ENCODE measurements at places on chromosomes 16 and 17. TPM values are rescaled to one million over a fixed set of nuclear protein-coding genes. Genes with fewer than 3 reads are reported as not detected.

KCNJ2 gene
- polyA plus RNA-seq: 3.4 TPM

GRCh38 chr16:79185711-79186110 is 414.8 kb downstream of the MAF start:
- DNase-seq: no peak

GRCh38 chr17:80940171-80941123 is 51.2 kb upstream of the CHMP6 start:
- DNase-seq: no peak

- DNase-seq: peak; percentile 46
Observed at GRCh38 chr17:67994817-67995569, 1.3 kb downstream of the C17orf58 start.

GRCh38 chr16:77744141-77744540 is 21.8 kb downstream of the NUDT7 start:
- DNase-seq: no peak

DNA sequence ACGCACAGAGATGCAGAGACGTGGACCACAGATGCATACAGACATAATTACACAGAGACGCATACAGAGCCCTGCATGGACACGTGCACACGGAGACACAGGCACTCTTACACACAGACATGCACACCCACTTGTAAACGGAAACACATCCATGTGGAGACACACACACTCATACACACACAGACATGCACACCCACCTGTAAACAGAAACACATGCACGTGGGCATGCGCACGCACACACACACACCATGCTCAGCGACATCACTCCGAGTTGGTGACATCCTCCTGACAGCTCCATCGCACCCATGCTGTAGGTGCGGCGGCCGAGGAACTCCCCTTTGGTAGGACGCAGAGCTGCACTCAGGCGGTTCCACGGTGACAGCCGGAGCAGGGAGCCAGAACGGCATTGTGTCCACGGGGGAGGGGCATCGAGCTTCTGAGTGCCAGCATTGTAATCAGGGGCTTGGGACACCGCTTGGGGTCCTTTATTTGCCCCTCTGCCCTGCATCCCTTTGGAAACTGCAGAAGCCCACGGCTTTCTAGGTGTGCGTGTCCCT is 233.5 kb downstream of the RBFOX3 start:
- no peak for DNase-seq

- DNase-seq: no peak
Observed at GRCh38 chr16:28977703-28978662, 3.4 kb downstream of the SPNS1 start.

DNA sequence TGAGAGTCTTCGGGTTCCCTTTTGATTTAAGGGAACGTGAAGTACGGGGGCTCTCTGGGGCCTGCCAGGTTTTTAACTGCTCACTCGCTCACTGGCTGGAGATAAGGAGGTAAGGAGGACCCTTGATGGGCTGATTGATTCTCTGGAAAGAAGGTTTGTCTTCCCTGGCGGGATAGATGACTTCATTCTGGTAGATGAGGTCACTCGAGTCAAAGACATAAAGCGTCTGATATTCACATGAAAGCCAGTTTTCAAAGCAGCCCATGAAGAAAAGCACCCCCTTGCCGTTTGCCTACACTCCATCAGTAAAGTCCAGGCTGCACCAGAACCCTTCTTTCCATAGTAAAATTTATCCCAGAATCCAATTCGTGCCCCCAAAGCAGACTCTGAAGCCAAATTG is 233.7 kb upstream of the IRX5 start:
- no peak for DNase-seq

TRPV3 gene
- 1.2 TPM for polyA plus RNA-seq

- DNase-seq: no peak
Observed at GRCh38 chr17:78204387-78205123, 9.5 kb upstream of the BIRC5 start.

TNFRSF17 gene
- not detected for polyA plus RNA-seq

CRAMP1 gene
- polyA plus RNA-seq: 18.5 TPM

GRCh38 chr17:2075336-2076086 is 20.6 kb downstream of the HIC1 start:
- peak; percentile 79 for DNase-seq

JUP gene
- polyA plus RNA-seq: 46.2 TPM

DNA sequence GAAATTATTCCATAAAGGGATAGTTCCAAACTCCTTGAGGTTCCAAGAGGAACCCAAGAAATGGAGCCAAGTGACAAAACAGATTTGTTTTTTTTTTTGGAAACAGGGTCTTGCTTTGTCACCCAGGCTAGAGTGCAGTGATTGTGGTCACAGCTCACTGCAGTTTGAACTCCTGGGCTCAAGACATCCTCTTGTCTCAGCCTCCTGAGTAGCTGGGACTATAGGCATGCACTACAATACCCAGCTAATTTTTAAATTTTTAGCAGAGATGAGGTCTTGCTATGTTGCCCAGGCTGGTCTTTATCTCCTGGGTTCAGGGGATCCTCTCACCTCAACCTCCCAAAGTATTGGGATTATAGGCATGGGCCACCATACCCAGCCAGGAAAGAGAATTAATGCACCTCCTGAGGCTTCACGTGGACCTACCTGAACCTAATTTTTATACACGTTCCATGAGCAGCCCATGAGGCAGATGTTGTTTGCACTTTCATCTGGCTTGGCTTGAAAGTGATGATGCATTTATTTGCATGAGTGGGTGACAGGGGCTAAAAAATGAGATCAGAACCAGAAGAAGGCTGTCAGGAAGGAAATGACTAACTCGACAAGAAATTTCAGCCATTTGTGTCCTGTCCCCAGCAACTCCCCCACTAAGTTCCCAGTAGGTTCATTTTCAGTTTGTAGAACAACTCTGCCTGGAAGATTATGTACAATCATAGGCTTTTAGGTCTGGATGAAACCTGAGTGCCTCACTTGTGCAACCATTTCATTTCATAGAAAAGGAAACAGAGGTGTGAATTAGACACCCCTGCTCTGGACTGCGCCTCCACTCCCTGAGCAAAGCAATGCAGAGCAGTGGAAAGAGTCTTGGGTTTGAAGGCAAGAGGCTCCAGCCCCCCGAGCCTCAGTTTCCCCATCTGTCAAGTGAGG is 10.3 kb upstream of the IRF8 start:
- DNase-seq: no peak

DNA sequence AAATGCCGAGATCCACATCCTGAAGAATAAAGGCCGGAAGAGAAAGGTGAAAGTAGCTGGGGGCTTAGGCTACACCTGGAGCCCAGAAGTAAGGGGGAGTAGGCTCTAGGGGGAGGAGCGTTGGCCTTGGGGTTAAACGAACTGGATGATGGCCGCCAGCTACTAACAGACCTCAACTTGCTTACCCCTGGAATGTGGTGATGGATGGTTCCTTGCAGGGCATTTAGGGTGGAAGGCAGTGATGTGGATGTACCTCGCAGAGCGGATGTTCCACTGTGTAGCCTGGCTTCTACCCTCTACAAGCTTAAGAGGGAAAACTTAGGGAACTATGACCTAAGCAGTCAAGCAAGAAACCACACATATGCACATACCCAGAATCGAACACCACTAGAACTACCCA is 2.3 kb upstream of the MAZ start:
- DNase-seq: no peak

SLC6A4 gene
- 0.12 TPM for polyA plus RNA-seq

POLDIP2 gene
- polyA plus RNA-seq: 60.7 TPM

DNA sequence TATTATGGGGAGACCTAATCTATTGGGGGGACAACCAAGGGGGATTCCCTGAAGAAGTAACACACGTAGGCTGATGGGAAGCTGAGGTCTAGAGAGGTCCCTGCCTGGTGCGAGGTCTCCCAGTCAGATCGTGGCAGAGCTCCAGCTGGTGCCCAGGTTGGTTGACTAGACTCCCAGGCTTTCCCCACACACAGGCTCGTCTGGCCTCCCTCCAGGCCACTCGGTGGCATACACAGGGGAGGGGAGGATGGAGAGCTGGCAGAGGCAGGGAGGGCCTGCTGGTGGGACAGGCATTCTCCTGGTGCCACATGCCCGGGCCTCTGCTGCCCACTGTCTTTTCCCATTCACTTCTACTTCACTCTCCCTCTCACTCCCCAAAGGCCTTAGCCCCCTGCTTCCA is 8.5 kb upstream of the SOCS3 start:
- DNase-seq: no peak

HSF4 gene
- 5.3 TPM for polyA plus RNA-seq

DNA sequence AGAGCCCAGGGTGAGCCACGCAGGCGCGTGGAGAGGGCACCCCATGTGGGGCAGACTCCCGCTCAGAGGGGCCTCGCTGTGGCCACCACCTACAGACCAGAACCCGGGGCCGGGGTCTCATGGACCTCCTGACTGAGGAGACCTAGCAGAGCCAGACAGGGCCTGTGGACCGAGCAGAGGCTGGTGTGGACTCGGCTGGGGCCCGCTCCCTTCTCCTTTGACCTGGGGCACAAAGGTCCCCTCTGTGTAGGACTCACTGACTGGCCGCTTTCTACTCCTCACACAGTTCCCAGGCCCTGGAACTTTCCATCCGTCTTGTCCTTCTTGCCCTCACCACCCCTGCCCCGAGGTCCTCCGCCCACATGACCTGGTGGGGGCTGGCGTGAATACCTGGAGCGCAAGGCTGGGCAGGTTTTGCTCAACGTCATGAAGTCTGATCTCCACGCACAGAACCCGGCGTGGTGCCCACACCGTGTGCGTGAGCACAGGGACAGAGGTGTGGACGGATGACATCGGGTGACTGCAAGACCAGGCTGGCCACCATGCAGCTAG is 44.7 kb upstream of the ACSF3 start:
- DNase-seq: no peak

CHST5 gene
- not detected for polyA plus RNA-seq

DNA sequence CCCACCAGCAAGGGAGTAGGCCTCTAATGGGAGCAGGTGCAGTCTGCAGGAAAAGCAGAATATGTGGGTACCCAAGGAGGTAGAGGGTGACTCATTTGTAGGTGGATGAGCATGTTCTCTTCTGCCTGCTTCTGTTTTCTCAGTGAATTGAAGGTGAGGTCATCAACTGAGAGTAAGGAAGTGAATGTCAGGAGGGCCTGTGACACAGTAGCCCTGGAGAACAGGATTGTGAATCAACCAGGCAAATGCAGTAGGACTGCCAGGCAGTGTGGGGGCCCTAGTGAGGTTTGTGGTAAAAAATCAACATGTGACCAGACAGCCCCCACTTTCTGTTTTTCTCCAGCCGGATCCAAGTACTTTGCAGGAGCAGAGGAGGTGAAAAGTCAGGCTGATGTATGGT is 150.5 kb upstream of the SOX9 start:
- DNase-seq: no peak

- no peak for DNase-seq
Observed at GRCh38 chr17:42562388-42563142, 617 bp downstream of the COASY start.

DNA sequence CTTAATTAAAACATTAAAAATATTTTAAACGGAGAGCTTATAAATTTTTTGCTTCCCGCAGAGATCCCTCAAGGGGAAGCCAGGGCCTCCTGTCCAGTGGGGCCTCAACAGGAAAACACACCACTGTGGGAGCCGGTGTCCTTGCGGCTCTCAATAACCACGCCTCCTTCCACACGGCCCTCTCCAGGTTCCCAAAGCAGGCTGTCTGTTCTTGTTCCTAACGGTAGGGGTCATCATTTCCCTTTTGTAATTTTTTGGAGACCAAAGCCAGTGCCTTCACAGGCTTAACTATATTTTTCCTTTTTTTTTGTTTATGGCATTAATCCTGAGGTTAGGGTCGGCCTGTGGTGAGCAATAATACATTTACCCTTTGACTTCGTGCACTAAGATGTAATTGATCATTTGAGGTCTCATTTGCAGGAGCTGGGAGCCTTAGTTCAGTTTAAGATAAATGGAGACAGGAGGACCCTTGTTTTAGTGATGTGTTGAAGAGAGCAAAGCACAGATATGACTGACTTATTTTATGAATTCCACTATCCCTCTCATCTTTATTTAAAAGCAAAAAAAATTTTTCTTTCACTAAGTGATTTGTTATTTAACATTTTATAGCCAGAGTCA is 77.5 kb upstream of the N4BP1 start:
- DNase-seq: peak; percentile 55

DNA sequence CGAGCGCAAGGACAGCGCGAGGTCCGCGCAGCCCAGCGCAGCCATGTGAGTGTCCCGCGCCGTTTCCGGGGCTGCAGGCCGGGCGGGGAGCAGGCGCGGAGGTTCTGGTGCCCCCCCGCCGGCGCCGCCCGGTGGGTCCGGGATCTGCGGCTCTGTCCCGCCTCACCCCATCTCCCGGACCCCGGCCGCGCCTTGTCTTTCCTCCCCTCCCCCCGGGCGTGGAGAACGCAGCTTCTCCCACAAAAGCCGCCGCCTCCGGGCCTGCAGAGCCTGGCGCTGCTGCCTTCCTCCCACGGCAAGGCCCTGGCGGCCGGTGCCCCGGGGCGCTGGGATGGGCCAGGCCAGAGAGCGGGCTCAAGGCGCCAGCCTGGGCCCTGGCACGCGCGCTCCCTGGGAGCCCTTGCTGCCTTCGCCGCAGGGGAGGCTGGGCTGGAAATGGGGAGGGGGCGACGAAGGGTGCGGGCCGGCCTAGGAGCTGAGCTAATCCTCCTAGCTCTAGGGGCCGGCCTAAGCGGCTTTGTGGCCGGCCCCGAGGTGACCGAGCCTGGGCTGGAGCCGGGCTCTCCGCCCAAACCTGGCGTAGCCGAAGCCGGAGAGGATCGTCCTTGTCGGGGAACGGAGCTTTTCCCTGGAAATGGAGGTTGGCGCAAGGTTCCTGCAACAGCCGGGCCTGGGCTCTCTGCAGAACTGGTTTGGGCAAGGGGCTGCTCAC is 397 bp downstream of the RIPOR1 start:
- no peak for DNase-seq

DNA sequence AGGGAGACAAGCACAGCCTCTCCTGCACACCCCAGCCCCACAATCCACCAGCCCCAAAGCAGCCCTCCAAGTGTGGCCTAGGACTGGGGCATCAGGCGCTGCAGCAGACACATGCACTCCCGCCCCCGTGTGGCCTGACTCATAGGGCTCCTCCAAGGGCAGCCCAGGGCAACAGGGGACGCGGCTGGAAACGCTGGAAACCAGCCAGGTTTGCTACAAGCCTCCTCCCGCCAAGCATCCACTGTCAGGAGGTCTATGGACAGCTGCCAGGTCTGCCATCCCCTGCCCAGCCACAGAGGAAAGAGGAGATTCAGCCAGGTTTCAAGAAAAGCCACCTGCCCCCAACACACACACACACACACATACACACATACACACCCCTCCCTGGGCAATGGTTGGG is 25.8 kb downstream of the SRCIN1 start:
- no peak for DNase-seq

- no peak for DNase-seq
Observed at GRCh38 chr17:45952814-45953320, 46.2 kb upstream of the STH start.

- no peak for DNase-seq
Observed at GRCh38 chr16:29714396-29714795, 31.4 kb downstream of the C16orf54 start.

DNA sequence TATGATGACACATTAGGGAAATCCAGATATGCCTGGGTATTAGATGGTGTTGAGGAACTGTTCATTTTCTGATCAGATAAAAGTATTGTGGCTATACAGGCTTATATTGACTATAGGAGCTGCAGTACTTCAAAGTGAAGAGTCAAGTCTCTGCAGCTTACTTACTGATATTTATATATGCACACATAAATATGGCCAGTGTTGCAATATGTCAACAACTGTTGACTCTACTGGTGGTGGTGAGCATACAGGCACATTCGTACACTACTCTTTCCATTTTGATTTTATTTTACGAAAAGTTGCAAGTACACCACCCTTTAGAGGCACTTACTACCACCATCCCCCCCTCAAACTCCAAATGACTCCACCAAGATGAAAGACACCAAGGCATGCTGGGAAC is 2.5 kb downstream of the CIAO2B start:
- DNase-seq: no peak

PMFBP1 gene
- polyA plus RNA-seq: 0.98 TPM

Measured in hindlimb muscle (tissue), 1 donor.